Fibroblast of skin of back (primary cell): ENCODE measurements at places on chromosomes 3 and 15.

- DNase-seq, result no peak
Measured at GRCh38 chr15:85963262-85963760, 116.4 kb upstream of the AGBL1 start.

GRCh38 chr3:37653466-37653865 lies 208.2 kb upstream of the CTDSPL start:
- DNase-seq, result no peak

DNA sequence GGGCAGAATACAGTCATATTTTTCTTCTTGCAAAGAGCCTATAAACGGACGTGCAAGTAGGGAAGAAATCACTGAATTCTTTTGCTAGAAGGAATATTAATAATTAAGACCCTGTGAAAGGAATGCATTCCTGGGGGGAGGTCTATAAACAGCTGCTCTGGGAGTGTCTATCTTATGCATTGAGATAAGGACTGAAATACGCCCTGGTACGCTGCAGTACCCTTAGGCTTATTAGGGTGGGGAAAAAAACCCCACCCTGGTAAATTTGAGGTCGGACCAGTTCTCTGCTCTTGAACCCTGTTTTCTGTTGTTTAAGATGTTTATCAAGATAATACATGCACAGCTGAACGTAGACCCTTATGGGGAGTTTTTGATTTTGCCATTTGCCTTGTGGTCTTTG lies 100.0 kb upstream of the KBTBD8 start:
- DNase-seq, result no peak

DNA sequence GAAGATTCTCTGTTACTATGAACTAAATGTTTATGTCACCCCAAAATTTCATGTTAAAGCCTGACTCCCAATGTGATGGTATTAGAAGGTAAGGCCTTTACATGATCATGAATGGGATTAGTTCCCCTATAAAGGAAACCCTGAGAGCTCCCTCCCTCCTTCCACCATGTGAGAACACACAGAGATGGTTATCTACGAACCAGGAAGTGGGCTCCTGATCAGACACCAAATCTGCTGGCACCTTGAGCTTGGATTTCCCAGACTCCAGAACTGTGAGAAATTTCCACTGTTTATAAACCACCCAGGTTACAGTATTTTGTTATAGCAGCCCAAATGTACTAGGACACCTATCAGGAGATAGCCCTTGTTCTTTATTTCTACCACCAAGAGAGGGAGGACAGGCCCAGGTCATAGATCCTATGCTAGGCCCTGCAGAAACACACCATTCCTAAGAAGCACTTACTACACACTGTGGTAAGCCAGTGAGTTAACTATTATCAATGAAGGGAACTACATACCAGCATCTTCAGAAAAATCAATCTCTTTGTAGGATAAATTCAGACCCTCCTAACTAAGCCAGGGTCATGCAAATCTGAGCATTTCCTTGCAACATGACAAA lies 59.0 kb downstream of the PRKAR2A start:
- no peak for DNase-seq

DNA sequence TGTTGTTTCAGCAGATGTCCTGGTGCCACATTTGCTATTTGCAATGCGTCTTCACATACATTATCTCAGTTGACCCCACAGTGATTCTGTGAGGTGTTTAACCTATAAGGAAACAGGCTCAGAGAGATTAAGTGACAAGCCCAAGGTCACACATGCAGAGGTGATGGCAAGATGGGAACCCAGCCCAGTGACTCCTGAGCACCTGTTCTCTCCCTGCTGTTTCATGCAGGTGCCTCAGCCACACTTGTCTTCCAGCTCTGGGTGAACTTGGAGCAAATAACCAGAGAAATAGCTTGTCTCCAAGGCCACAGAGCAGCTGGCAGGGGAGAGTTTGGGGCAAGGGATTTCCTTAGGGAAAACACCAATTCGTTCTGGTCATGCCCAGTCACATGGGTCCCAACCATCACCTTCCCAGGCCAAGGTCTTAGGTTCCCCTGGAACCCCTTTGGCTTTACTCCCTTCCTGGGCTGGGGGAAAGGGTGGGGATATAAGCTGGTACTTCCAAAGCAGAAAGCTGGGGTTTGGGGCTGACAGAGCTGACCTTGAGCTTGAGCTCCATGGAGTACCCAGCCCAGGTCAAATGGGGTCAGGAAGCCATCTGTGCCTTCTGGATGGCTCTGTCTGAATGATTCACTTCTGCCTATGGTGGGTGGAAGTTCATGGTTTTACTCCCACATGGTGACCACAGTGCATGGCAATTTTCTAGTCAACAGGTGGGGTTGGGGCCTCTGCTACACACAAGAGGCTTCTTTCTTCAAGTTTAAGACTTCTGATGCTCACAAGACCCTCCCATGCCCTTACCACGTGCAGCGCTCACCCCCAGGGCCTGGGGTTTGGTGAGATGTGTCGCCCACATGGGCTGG lies 22.4 kb downstream of the LIPC start:
- no peak for DNase-seq

DNA sequence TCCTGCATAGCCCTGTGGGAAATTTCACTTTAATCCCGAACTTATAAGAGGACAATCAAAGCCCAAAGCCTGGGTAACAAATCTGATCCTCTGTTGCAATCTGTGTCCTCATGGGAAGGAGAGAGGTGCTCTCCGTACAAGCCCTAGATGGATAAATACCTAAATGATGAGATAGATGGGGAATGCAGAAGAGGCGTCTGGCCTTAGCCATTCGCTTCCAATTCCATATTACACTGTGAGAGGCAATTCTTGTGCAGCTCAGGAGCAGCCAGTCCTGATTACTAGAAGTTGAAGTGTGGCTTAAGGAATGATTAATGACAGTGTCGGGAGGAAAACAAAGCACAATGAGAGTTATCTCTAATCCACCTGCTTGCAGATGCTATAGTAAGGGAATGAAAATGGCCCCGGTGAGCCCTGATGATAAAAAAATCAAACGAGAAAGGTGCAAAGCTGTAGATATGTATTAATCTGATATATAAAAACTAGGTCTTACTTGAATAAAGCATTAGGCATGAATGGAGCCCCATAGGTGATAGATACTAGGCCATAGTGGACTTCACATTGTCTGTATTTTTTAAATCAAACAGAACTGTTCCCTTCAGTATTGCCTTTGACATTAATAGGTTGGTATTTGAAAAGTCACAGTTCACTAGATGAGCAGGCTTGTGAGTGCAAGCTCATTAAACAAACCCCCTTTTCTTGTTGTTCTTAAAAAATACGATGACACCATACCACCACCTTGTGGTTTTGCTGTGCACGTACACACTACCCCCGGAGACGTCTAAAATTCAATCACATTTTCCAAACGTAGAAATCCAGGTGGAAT lies 54.2 kb upstream of the TMCO5A start:
- DNase-seq, result peak; percentile 81

- no peak for DNase-seq
Measured at GRCh38 chr3:155110022-155110421, 29.9 kb downstream of the MME start.

DNA sequence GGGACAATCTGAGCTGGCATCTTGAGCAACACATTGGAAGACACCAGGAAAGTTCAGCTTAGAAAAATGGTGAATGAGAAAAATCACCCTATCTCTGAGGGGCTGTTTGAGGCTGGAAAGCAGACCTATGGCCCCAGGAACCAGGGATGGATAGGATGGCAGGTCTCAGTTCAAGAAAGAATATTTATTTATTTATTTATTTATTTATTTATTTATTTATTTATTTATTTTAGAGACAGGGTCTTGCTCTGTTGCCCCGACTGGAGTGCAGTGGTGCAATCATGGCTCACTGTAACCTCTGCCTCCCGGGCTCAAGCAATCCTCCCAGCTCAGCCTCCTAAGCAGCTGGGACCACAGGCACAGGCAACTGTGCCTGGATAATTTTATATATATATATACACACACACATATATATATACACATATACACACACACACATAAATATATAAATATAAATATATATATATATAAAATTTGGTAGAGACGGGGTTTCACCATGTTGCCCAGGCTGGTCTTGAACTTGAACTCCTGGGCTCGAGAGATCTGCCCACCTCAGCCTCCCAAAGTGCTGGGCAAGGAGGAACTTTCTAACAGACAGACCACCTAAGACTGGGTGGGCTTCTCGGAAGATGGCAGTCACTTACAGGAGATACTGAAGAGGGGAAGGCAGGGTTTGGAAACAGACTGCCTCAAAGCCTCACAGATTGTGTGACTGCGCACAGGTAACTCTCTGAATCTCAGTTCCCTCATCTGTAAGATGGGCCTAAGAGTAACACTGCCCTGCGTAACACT lies 29.7 kb downstream of the CCDC13 start:
- DNase-seq, result no peak
